ENCODE measurements at places on chromosomes 11 and 22.
A peak's percentile ranks its signal among the peaks of the same experiment; 100 is the strongest.

DNA sequence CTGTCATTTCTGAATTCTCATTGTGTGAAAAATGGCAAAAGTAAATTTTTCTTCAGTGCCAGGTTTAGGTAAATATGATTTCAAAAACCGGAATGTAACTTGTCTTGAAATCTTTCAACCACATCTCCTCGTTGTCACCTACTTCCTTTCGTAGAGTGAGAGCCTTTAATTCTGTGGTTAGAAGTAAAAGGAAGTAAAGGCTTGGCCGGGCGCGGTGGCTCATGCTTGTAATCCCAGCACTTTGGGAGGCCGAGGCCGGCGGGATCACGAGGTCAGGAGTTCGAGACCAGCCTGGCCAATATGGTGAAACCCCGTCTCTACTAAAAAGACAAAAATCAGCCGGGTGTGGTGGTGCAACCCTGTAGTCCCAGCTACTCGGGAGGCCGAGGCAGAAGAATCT, 29.8 kb downstream of the SGSM3 start:
- no peak for DNase-seq

DNA sequence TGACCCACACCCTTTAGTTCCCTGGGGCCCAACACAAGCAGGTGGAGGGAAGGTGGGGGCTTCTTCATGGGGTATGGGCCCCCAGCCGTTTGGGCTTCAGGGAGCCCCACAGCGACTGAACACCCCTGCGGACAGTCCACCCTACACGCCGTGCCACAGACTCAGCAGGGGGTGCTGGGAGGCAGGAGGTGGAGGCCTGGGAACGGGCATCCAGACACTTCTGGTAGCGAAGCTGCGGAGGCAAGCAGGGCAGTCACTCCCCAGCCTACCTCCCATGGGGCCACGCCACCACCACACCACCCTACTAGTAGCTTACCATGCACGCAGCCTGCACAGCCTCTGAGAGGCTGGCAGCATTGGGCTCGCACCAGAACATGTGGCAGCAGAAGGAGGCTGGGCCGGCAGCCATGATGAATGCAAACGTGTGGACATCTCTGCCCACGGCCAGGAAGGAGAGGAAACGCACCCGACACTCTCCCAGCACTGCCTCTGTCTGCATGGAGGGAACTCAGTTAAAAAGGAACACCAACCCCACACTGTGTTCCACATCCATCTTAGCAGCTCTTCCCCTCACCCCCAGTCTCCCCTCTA, 5.3 kb downstream of the SMPD1 start:
- no peak for DNase-seq

DNA sequence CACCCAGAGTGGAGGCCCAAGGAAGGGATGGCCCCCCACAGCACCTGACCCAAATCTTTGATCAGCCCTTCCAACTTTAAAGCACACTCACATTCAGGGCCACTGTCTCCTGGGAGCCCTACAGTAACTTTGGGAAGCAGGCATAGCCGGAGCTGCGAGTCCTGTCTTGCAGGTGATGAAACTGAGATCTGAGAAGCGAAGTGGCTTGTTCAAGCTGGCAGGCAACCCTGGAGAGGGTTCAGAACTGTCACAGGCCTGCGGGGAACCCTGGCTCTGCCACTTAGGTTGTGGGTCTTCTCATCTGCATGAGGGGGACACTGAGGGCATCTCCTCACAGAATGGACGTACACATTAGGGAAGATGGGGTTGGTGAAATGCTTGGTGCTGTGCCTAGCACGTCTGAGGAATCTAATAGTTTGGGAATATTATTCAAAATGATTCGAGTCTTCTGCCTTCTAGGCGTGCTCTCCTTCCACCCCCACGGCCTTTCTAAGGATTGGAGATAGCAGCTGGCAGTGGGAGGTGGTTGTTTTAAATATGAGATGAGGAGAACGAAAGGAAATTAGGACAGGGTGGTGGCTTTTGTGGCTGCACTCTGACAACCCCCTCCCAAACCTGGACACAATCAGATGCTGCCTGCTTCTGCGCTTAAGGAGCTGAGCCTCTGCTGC, 18.8 kb upstream of the SUN2 start:
- no peak for DNase-seq

- no peak for DNase-seq
These were observed 6.0 kb upstream of the DERL3 start for GRCh38 chr22:23844739-23845202.

DNA sequence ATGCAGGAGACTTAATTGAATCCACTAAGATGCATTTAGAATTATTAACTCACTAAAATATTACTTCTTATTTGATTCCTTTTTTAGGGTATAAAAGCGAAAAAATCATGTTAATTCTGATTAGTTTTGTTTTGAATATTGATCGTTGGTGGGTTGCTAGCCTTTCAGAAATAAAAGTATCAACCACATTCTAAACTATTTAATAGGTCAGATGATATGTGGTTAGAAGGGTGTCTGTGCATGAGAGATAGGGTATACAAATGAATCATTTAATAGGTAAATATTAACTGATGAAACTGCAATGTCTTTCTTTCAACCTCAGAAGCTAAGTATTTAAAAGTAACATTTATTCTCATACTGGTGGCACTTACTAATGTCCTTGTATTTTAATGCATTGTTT, 515.1 kb downstream of the CNTN5 start:
- DNase-seq: no peak

- no peak for DNase-seq
These were observed 4.7 kb downstream of the SIK2 start for GRCh38 chr11:111606986-111607385.

GRCh38 chr11:91795139-91795887, 429.3 kb upstream of the FAT3 start:
- peak; percentile 56 for DNase-seq

GRCh38 chr11:65575568-65576231, at the start of gene EHBP1L1:
Gene EHBP1L1, plus strand, starts transcription at chr11:65576053. Its CDS starts 250 bp downstream, at chr11:65576303.
- peak; percentile 65 for DNase-seq

DNA sequence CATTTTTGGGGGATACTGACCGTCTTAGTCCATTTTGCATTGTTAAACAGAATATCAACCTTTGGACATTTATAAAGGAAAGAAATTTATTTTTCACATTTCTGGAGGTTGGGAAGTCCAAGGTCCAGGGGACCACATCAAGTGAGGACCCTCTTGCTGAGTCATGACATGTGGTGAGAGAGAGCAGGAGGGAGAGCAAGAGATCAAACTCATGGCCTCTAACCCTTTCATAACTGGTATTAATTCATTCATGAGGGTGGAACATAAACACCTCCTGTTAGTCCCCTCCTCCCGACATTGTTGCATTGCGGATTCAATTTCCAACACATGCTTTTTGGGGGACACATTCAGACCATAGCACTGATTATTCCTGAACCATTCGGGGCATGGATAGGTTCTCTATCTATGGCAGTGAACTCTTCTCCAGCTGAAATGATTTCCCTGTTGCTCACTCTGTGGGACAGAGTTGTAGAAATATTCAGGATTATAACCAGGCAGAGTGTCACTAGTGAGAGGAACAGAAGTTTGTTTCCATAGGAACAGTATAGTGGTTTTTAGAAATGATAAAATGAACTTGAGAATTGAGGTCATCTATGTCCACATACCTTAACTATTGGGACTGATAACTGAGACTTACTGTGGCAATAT, 88.2 kb upstream of the OR9Q1 start:
- no peak for DNase-seq

- peak; percentile 28 for DNase-seq
These were observed 6.5 kb downstream of the MTMR2 start for GRCh38 chr11:95917193-95918036.

DNA sequence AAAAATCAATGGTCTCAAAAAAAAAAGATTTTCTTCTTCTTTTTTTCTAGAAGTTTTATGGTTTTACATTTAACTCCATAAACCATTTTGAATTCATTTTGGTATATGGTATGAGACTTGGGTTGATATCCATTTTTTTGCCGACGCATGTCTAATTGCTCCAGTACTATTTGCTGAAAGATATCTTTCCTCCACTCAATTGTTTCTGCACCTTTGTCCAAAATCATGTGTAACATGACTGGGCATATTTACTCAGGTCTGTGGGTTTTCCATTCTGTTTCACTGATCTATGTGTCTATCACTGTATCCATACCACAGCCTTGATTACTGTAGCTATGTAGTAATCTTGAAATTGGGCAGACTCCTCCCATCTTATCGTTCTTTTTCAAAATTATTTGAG, 15.6 kb upstream of the SCARF2 start:
- DNase-seq: no peak

DNA sequence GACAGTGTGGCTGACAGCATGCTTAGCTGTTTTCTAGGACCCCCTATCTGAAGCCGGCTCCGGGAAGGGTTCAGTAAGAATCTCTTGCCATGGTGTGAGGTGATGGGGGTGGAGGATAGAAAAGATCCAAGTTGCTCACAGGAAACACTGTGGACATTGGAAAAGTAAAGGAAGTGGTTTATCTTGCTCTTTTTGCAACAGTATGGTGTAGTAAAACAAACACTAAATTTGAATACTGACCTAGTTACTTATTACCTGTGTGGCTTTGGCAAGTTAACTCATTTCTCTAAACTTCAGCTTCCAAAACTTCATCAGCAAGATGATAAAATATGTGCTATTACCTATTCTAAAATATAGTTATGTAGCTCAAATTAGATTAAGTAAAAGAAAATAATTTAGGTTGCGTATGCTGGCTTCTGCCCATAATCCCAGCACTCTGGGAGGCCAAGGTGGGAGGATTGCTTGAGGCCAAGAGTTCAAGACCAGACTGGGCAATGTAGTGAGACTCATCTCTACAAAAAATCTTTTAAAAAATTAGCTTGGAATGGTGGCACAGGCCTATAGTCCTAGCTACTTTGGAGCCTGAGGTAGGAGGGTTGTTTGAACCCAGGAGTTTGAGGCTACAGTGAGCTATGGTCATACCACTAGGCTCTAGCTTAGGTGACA, 51.6 kb upstream of the APOA1 start:
- no peak for DNase-seq

GRCh38 chr22:38298312-38299005, 18.8 kb downstream of the CSNK1E start:
- peak; percentile 97 for DNase-seq

GRCh38 chr11:19116276-19116970, 545 bp upstream of the ZDHHC13 start:
- DNase-seq: no peak

- peak; percentile 78 for DNase-seq
These were observed 50.5 kb downstream of the MAPK1 start for GRCh38 chr22:21816787-21817496.

- DNase-seq: peak; percentile 34
These were observed 82.7 kb downstream of the CELSR1 start for GRCh38 chr22:46454504-46455269.

DNA sequence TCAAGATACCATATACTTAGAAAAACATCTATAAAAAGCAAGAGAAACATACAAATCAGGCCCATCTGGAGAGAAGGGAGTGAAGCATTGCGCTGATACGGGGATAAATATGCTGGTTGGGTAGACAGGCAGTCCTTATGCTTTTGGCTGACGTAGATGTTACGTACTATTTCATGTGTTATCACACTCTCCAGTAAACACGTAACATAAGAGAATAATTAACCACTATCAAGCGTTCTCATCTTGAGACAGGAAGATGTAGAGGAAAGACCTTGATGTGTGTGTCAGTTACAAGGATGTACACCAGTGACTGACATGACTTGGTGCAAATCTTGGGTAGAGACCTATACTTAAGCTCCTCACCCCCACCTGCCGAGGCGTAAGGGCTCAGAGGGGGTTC, 86.7 kb upstream of the PRODH start:
- DNase-seq: no peak

- no peak for DNase-seq
These were observed 123.2 kb upstream of the BID start for GRCh38 chr22:17897426-17897825.

DNA sequence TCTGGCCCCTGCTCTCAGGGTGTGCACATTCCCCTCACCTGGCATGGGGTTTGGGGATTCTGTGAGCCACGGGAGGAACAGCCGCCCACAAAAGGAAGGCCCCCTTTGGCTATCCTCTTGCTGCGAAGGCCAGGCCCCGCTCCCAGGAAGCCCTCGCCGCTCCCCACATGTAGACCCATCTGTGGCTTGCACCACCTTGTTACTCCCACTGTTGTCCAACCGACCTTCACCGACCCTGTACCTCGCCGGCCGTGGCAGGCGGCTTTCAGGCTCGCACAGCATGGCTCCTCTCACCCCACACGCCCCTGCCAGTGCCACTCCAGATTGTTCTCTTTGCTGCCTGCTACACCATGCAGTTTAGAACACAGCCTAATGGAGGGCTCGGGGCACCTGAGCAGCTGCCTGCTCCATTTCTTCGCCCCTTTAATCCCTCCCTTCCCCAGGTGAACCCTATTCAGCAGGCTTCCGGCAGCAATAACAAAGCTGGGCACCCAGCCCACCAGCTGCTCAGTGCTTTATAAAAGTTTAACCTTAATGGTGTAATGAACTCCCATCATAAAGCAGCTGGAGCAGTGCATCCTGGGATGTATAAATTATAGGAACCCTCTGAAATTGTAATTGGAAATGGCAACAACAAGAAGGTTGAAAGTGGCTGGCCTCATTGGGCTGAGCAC, 10.7 kb downstream of the DAGLA start:
- no peak for DNase-seq

GRCh38 chr22:45891021-45891421, 85.9 kb downstream of the WNT7B start:
- DNase-seq: no peak
